ENCODE measurements at places on chromosomes 11 and 22. TPM values are rescaled to one million over a fixed set of nuclear protein-coding genes. Genes with fewer than 3 reads are reported as not detected.

The UBQLN3 gene
- polyA plus RNA-seq, result not detected

The PATE4 gene
- polyA plus RNA-seq, result not detected

The SYT8 gene
- polyA plus RNA-seq, result not detected

The THYN1 gene
- 67.0 TPM for polyA plus RNA-seq

The C11orf16 gene
- polyA plus RNA-seq, result not detected

The NRGN gene
- 3.1 TPM for polyA plus RNA-seq

The GLB1L3 gene
- polyA plus RNA-seq, result 0.10 TPM

The DDX25 gene
- 0.12 TPM for polyA plus RNA-seq

The MAP6 gene
- 13.1 TPM for polyA plus RNA-seq

The SPON1 gene
- polyA plus RNA-seq, result not detected

The LRRC51 gene
- polyA plus RNA-seq, result 8.0 TPM

DNA sequence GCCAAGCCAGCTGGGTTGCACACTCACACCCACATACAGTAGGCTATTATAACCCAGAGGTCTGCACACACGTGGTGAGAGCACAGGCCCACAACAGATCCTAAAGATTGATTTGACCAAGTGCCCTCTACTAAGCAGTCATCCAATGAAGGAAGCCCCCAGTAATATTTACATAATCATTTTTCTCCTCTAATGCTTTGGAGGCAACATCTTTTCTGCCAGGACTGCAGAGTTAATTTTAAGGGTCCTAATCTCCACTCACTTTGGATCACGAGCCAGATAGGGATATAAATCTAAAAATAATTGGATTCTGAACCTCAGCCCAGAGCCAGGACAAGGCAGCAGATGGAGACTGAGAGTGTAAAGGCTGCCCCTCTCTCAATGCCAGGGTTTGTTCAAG, 49.1 kb upstream of the MTNR1B start:
- H3K27ac ChIP-seq, result no peak overlapping the region
- H3K36me3 ChIP-seq, result no peaks in the 10 kb centered on the region
- DNase-seq, result peak; percentile 64
- H3K4me3 ChIP-seq, result no peak overlapping the region
- H3K4me1 ChIP-seq, result peaks cover 11% of the 10 kb centered on the region
- no peaks in the 10 kb centered on the region for H3K27me3 ChIP-seq

- H3K4me1 ChIP-seq, result peaks cover 28% of the 10 kb centered on the region
- H3K36me3 ChIP-seq, result peaks cover 27% of the 10 kb centered on the region
- no peak overlapping the region for H3K4me3 ChIP-seq
Observed at GRCh38 chr22:28105413-28105812, 186.4 kb upstream of the PITPNB start.

- H3K4me3 ChIP-seq, result no peak overlapping the region
- H3K36me3 ChIP-seq, result no peaks in the 10 kb centered on the region
- no peak overlapping the region for H3K27ac ChIP-seq
- no peaks in the 10 kb centered on the region for H3K27me3 ChIP-seq
Observed at GRCh38 chr11:107494055-107494454, 36.4 kb upstream of the CWF19L2 start.

- DNase-seq, result no peak
- no peak overlapping the region for H3K27ac ChIP-seq
- H3K4me3 ChIP-seq, result no peak overlapping the region
- H3K4me1 ChIP-seq, result no peaks in the 10 kb centered on the region
- H3K27me3 ChIP-seq, result no peaks in the 10 kb centered on the region
Observed at GRCh38 chr11:18485913-18486528, 30.4 kb downstream of the LDHAL6A start.

DNA sequence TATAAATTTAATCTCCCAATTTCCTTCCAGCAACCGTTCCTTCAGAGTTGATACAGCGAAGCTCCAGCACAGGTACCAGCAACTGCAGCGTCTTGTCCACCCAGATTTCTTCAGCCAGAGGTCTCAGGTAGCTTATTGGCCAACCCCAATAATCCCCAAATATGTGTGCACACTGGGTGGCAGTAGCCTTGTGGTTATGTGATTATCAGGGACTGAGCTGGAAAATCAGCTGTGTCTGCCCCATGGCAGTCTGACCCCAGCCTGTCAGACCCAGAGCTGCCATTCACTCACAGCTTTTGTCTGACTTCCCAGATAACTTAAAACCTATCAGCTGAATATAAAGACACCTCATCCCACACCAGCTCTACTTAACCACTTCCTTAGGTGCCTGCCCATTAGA, 2.0 kb downstream of the HSCB start:
- no peaks in the 10 kb centered on the region for H3K27me3 ChIP-seq
- H3K27ac ChIP-seq, result no peak overlapping the region
- H3K4me3 ChIP-seq, result no peak overlapping the region
- H3K36me3 ChIP-seq, result peaks cover 19% of the 10 kb centered on the region

DNA sequence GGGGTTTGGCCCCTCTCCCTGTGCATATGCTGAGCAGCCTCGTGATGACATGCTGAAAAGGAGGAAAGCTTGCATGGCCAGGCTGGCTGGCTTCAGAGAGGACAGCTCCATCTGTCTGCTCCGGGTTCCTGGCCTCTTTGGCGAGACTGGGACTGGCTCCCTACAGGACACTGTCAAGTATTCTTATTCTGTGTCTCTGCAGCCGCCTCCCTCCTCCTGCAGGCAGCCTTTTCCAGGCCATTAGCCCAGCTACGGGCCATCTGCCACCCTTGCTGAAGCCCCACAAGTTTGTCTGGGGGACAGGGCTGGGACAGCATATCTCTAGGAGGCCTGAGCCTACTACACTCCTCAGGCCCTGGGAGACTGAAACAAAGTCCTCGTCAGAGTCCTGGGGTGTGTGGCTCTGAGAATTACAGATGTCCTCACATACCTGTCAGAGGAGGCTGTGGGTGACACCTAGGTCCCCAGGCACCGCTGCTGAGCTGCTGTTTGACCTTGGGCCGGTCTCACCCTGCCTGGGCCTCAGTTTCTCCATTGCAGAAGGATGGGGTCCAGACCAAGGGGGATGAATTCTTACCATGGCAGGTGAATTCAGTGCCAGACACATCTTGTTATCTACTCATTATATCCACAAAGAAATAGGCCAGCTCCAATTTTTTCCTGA, 11.0 kb downstream of the MRGPRG start:
- no peak overlapping the region for H3K27ac ChIP-seq
- peaks cover 14% of the 10 kb centered on the region for H3K27me3 ChIP-seq
- H3K4me3 ChIP-seq, result no peak overlapping the region
- H3K4me1 ChIP-seq, result peaks cover 18% of the 10 kb centered on the region

GRCh38 chr22:28402060-28402459, 277.6 kb downstream of the TTC28 start:
- H3K27ac ChIP-seq, result no peak overlapping the region
- peaks cover 7% of the 10 kb centered on the region for H3K4me1 ChIP-seq
- no peak for DNase-seq
- peaks cover 2% of the 10 kb centered on the region for H3K36me3 ChIP-seq
- H3K27me3 ChIP-seq, result no peaks in the 10 kb centered on the region

GRCh38 chr11:11996321-11997048, 11.9 kb downstream of the DKK3 start:
- no peak for DNase-seq
- H3K27me3 ChIP-seq, result no peaks in the 10 kb centered on the region
- H3K36me3 ChIP-seq, result peaks cover 65% of the 10 kb centered on the region
- no peak overlapping the region for H3K4me3 ChIP-seq
- peak overlapping the region; percentile 99 for H3K27ac ChIP-seq
- peaks cover 38% of the 10 kb centered on the region for H3K4me1 ChIP-seq

DNA sequence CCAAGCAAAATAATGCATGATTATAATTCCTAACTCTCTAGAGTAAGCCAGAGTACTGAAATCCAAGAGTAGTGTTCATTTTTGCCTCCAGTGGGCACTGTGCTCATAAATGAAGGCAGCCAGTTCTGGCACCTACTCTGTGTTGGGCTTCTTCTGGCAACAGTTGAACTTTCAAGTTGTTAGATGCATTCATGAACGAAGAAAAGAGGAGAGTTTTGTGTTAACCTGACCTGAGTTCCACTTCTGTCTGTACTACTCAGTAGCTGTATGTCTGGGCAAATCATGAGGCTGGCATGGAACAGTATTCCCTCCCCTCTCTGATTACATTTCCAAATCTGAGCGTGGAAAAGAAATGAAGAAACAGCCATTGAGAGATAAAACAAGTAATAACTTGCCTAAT, 20.3 kb upstream of the TENM4 start:
- H3K4me1 ChIP-seq, result no peaks in the 10 kb centered on the region
- peak; percentile 18 for DNase-seq
- H3K36me3 ChIP-seq, result no peaks in the 10 kb centered on the region
- H3K27ac ChIP-seq, result no peak overlapping the region
- H3K27me3 ChIP-seq, result no peaks in the 10 kb centered on the region

DNA sequence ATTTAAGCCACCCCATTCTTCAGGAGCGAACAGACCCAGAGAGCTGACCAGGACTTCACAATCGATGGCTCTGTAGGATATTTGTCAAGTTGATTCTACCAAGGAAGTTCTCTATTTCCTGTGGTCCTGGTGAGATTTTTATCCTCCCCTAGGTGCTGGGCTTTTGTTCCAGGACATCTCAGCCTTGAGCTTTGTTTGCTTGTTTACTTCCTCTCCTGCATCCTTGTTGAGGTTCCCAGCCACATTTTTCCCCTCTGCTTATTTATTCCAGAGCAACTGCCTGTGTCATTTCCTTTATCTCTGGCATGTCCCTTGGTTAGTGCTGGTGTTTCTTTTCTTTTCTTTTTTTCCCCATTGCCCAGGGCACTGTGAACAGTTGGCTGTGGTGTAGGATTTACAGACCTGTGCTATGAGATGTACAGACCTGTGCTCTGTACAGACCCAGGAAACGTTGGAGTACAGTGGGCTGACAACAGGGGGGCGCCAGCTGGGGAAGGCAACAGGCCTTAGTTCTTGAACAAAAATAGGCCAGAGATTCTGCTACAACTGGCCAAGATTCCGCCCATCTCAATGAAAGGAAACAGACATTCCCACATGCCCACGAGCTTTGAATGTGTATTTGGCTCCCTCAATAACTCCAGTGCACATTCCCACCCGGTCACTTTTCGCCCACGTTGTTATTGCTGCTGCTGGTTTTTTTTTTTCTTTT, 235.9 kb upstream of the DDI1 start:
- peak overlapping the region; percentile 15 for H3K27ac ChIP-seq
- H3K27me3 ChIP-seq, result no peaks in the 10 kb centered on the region
- no peak overlapping the region for H3K4me3 ChIP-seq
- H3K4me1 ChIP-seq, result peaks cover 5% of the 10 kb centered on the region
- no peak for DNase-seq
- peaks cover 3% of the 10 kb centered on the region for H3K36me3 ChIP-seq

GRCh38 chr11:33931067-33931466, 39.2 kb upstream of the LMO2 start:
- H3K36me3 ChIP-seq, result no peaks in the 10 kb centered on the region
- no peak for DNase-seq
- peaks cover 2% of the 10 kb centered on the region for H3K27me3 ChIP-seq
- no peak overlapping the region for H3K27ac ChIP-seq
- no peak overlapping the region for H3K4me3 ChIP-seq
- H3K4me1 ChIP-seq, result peaks cover 18% of the 10 kb centered on the region

DNA sequence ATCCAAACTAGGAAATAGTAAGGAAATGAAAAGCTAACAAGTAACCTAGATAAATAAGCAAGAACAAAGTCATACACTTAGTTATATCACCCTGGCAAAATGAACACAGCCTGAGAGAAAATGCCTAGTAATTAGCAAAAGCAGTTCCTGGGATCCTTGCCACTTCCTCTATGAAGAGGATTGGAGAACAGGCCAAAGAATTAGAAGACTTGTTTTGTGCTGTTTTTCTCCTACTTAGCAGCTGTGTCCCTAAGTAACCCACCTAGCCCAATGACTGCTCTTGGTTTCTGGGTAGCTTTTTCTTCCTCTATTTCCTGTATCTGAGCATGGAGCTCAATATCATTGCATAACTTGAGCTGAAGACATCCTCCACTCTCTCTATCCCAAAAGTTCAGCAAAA, 713.9 kb downstream of the ETS1 start:
- no peaks in the 10 kb centered on the region for H3K4me1 ChIP-seq
- no peak for DNase-seq
- no peak overlapping the region for H3K27ac ChIP-seq

- H3K4me3 ChIP-seq, result no peak overlapping the region
- H3K27me3 ChIP-seq, result no peaks in the 10 kb centered on the region
- no peaks in the 10 kb centered on the region for H3K36me3 ChIP-seq
- H3K4me1 ChIP-seq, result no peaks in the 10 kb centered on the region
Observed at GRCh38 chr11:36775130-36775529, 177.1 kb upstream of the RAG2 start.

GRCh38 chr11:61736310-61736709, 16.1 kb upstream of the MYRF start:
- no peaks in the 10 kb centered on the region for H3K4me1 ChIP-seq
- DNase-seq, result no peak
- H3K4me3 ChIP-seq, result no peak overlapping the region
- H3K27me3 ChIP-seq, result no peaks in the 10 kb centered on the region
- H3K36me3 ChIP-seq, result peaks cover 35% of the 10 kb centered on the region
- no peak overlapping the region for H3K27ac ChIP-seq

DNA sequence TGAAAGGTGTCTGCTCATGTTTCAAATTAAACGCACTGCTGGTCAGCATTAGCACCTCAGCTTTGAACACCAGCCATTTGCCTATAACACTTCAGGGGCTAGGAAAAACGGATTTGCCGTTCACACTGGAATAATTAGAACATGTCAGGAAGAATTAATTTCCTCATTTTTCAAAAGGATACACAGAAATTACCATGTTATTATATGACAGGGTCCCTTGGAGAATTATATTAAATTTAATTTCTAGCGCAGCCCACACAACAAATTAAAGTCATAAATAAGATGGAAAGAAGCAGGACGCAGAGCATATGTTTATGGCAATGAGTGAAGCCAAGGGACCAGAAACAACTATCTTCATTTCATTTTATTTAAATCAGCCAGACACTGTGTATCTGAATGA, 83.8 kb upstream of the SOX6 start:
- H3K4me1 ChIP-seq, result no peaks in the 10 kb centered on the region
- no peak for DNase-seq
- no peak overlapping the region for H3K27ac ChIP-seq
- H3K27me3 ChIP-seq, result no peaks in the 10 kb centered on the region
